ENCODE measurements at places on chromosomes 13 and 19. TPM values are rescaled to one million over a fixed set of nuclear protein-coding genes. Genes with fewer than 3 reads are reported as not detected.

Gene ZNF540
- total RNA-seq: 2.5 TPM

Gene ZNF729
- total RNA-seq: 0.10 TPM

Gene SULT2A1
- not detected for total RNA-seq

Gene ODAD3
- total RNA-seq: not detected

Gene ZNF98
- total RNA-seq: 2.3 TPM

Gene KBTBD6
- 22.2 TPM for total RNA-seq

Gene C19orf33
- 16.6 TPM for total RNA-seq

Gene SYNE4
- 1.9 TPM for total RNA-seq

Gene ZSCAN5B
- total RNA-seq: not detected

Gene AMER2
- total RNA-seq: 0.62 TPM

Gene LGALS7B
- 25.7 TPM for total RNA-seq

Gene MUC16
- 1.1 TPM for total RNA-seq

Gene UHRF1
- 24.1 TPM for total RNA-seq

Gene ZNF776
- 22.4 TPM for total RNA-seq

Gene OR7D2
- total RNA-seq: not detected

Gene NR2F6
- 35.0 TPM for total RNA-seq

Gene NLRP9
- total RNA-seq: not detected

Gene PLPP2
- 13.0 TPM for total RNA-seq

Gene ACER1
- total RNA-seq: not detected

Gene REXO1
- 11.2 TPM for total RNA-seq

Gene PSG5
- not detected for total RNA-seq

Gene LIG1
- total RNA-seq: 21.2 TPM

Gene RNF225
- total RNA-seq: not detected

Gene PCP2
- total RNA-seq: not detected

Gene PRTN3
- total RNA-seq: 3.3 TPM

Gene SIGLEC12
- total RNA-seq: not detected

Gene KRTDAP
- total RNA-seq: 9.6 TPM

Gene MBD3L2
- not detected for total RNA-seq

Gene ZNF560
- total RNA-seq: not detected

Gene GPR4
- 0.31 TPM for total RNA-seq

Gene ATP8B3
- 1.9 TPM for total RNA-seq

Gene TTYH1
- total RNA-seq: 15.0 TPM

Gene TPTE2
- not detected for total RNA-seq

Gene CASP14
- total RNA-seq: 0.10 TPM

Gene PRR19
- 0.62 TPM for total RNA-seq

Gene OR7E24
- total RNA-seq: not detected

Gene SPACA4
- total RNA-seq: not detected

Gene CACNA1A
- total RNA-seq: 0.72 TPM

Gene CEACAM3
- not detected for total RNA-seq

Gene NPAS1
- not detected for total RNA-seq

Gene RHPN2
- 4.1 TPM for total RNA-seq

Gene SMIM44
- total RNA-seq: not detected

Gene RXFP2
- total RNA-seq: not detected

Gene ZNF836
- total RNA-seq: 10.6 TPM

Gene ZNF177
- 5.8 TPM for total RNA-seq

Gene KLK3
- total RNA-seq: not detected

Gene IGFL3
- total RNA-seq: not detected

Gene NTF4
- total RNA-seq: 6.5 TPM
